RWPE2 (cell line): ENCODE measurements at places on chromosomes 5 and 9.

DNA sequence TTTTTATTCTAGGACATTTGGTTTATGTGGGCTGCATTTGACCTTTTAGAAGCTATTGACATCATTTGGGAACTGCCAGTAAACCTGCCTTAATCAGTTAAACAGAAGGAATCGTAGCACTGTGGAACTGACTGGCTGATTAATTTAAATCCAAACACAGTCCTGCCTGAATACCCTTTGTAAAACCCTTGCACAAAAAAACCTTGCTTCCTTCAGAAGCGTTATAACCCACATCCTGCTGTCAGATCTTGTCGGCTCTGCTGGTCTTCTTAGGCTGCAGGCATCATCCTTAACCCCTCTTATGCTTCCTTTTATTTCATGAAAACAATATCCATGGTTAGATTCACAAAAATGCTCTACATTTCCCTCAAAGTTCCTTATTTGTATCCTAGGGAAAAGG, 46.3 kb downstream of the PAM start:
- no peak for DNase-seq

DNA sequence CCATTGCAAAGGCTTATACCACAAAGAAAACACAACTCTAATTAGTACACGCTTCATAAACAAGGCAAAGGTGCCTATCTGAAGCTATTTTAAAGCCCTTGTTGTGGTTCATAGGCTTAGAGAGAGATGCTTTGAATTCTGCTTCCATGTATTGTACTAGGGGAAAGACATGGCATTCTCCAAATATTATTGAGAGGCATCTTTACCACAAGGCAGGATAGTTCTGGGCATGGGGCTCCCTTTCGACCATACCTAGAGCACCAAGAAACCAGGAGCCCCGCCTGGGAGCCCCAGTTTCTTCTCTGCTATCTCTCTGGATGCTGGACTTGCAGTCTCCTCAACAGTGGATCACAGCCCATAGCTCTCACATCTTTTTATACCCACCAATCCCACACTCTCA, 93.7 kb downstream of the NFIB start:
- DNase-seq = no peak

DNA sequence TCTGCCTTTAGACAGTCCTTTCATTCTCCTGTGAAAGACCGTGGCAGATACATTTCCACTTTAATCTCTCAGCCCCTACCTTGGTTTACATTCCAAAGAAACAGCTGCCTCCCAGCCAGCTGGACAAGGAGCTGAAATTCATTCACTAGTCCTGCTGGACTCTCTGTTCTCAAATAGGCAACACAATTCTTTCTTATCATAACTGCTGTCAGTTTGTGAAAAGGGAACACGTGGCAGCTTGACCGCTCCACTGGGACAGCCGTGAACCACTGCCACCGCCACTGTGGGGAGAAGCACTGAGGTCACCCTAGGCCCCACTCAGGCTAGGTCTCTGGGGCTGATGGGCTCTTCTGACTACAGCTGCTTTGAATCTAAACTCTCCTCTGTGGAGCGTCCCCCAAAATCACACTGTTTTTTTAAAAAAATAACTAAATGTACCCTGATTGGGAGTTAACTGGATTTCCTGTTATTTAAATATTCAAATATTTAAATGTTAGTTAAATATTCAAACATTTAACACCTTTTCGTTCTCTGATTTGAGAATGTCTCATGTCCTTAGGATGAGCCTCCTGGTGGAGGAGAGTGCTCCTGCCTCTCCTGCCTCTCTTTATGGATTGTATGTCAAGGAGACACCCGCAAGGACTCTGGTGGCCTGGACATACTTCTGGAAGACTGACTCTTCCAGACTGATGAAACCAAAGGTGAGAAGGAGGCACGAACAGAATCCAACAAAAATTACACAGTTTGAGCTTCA, 120.1 kb downstream of the BOD1 start:
- no peak for DNase-seq

DNA sequence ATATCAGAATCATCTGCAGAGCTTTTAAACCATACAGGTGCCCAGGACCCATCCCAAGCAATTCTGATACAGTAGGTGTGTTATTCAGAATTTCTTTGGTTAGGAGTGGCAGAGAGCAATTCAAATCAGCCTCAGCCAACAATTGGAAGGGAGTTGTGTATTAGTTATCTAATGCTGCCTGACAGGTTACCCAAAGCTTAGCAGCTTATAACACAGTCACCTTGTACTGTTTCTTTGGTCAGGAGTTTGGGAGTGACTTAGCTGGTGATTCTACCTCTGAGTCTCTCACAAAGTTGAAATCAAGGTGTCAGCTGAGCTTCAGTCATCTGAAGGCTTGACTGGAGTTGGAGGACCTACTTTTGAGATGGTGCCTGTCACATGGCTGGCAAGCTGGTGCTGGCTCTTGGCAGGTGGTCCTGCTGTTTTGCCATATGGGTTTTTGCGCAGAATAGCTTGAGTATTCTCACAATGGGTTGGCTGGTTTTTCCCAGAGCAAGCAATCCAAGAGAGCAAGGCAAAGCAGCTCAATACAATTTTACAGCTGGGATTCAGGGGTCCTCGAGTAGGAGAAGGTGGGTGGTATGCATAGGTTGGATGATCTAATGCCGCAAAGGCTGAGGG, 18.7 kb upstream of the CARNMT1 start:
- DNase-seq = no peak
